Caki2 (cell line): ENCODE measurements at places on chromosomes 3 and 15. TPM values are rescaled to one million over a fixed set of nuclear protein-coding genes. Genes with fewer than 3 reads are reported as not detected.

RASL12 gene
- not detected in 2 replicates for total RNA-seq

- peak; percentile 60 for DNase-seq
These were observed 1.0 kb downstream of the P3H2 start for GRCh38 chr3:190119461-190120268.

GRCh38 chr3:23629181-23629894 is 176.4 kb upstream of the UBE2E1 start:
- peak; percentile 27 for DNase-seq

DNA sequence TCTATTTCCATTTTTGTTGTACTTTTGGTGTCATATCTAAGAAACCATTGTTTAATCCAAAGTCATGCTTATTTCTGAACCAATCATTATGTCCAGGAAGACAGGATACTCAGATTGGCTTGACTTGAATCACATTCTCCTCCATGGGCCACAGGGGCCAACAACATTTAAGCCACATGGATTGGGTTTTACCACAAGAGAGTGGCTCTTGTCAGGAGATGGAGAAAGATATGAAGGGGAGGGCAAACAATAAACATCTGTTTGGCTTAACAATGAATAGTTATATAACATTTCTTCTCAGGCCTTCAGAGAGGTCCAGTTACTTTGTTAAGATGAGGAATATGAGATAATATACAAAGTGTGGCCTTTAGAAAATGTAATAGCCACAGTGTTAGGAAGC is 44.6 kb downstream of the GXYLT2 start:
- no peak for DNase-seq

TF gene
- not detected in 2 replicates for total RNA-seq

NAA80 gene
- 8.3 and 12.7 TPM in 2 replicates for total RNA-seq

UBAP1L gene
- total RNA-seq: not detected in 2 replicates

DNA sequence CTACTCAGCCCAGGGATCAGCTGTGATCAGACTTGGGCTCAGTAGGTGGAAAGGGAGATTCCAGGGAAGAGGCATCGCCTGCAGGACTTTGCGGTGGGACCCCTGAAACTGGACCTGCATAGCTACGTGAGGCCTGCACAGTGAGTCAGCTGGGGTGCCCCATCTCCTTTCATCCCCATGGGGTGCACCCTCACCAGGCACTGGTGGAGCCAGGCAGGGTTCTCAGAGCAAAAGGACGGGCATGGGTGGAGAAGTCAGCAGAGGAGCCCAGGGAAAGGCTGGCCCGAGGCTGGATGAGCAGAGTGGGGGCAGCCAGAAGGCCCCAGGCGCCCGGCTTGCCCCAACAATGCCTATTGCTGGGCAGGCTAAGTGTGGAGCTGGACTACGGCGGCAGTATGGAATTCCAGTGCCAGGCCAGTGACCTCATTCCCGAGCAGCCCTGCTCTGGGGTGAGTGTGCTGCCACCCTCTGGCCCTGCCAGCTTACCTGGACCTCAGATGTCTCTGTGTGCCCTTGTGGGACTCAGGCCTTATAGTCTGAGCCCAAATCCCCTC is 19.7 kb downstream of the ACAA1 start:
- peak; percentile 2 for DNase-seq

- no peak for DNase-seq
These were observed 38.2 kb downstream of the SHQ1 start for GRCh38 chr3:72810063-72810462.

DNA sequence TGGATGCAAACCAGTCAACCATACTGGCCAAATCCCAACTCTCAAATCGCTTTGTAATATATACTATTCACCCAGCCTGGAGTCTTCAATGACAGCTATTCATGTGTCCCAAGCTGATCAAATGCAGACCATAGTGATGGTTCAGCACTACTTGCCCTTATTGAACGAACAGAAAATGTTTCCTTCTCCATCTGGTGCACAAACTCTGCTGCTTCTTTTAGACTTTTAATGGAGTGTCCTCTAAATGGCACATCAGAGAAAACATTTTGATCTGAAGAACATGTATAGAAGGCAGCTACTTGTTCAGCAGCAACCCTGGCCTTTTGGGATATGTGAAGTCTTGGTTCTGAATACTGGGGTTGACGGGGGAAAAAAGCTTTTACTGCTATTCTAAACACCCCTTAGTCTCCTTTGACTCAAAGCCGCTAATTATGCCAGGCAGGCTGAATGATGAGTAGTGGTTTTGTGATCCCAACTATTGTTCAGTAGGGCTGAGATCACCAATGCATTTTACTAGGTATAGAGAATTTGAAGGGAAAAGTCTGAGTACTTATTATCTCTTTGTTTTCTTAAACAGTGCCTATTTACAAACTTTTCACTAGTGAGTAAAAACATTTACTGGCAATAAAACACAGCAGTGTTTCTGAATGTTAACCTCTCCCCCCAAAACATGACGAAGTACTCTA is 781.2 kb downstream of the ROBO1 start:
- no peak for DNase-seq

SEMA3B gene
- 99.9 and 105 TPM in 2 replicates for total RNA-seq

- no peak for DNase-seq
These were observed 60.1 kb downstream of the KY start for GRCh38 chr3:134590766-134591165.

ZNF502 gene
- not detected in 2 replicates for total RNA-seq

CTXN2 gene
- not detected in 2 replicates for total RNA-seq

DNA sequence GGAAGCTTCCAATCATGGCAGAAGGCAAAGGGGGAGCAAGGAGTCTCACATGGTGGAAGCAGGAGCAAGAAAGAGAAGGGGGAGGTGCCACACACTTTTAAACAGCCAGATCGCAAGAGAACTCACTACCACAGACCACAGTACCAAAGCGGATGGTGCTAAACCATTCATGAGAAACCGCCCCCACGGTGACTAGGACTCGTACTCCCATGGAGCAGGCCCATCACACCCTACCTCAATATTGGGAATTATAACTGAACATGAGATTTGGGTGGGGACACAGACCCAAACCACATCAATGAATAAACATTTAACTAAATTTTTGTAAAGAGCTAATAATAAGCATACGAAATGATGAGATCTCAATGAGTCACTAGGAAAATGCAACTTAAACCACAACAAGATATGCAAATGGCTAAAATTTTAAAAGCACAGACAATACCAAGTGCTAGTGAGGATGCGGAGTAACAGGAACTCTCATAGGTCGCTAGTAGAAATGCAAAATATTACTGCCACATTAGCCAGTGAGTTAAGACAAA is 10.0 kb downstream of the MRPS25 start:
- DNase-seq: no peak

DNA sequence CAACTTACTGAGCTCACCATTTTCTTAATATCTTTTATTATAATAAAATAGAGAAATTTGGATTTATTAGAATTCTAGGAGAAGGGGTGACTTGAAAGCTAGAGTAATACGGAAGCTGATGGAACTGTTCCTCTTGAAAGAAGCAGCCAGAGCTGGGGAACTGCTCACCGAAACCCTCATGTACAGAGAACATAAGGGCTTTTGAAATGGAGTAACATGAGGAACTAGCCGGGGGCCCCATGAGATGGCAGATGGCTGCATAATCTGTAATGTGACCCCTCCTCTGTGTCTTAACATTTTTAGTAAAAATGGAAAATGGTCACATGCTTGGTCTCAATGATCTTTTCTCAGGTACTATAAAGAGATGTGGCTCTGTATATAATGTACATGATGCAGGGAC is 15.7 kb upstream of the DYNC1LI1 start:
- DNase-seq: no peak

PPP4R2 gene
- 22.0 and 28.4 TPM in 2 replicates for total RNA-seq

GRCh38 chr3:185956244-185956643 is 18.4 kb upstream of the TRA2B start:
- no peak for DNase-seq

- no peak for DNase-seq
These were observed 212.5 kb downstream of the FMN1 start for GRCh38 chr15:32982001-32982400.

GRCh38 chr3:63309768-63310167 is 31.7 kb downstream of the SYNPR start:
- no peak for DNase-seq

P3H2 gene
- 152 and 185 TPM in 2 replicates for total RNA-seq

SEMA4B gene
- 37.6 and 39.9 TPM in 2 replicates for total RNA-seq

DNA sequence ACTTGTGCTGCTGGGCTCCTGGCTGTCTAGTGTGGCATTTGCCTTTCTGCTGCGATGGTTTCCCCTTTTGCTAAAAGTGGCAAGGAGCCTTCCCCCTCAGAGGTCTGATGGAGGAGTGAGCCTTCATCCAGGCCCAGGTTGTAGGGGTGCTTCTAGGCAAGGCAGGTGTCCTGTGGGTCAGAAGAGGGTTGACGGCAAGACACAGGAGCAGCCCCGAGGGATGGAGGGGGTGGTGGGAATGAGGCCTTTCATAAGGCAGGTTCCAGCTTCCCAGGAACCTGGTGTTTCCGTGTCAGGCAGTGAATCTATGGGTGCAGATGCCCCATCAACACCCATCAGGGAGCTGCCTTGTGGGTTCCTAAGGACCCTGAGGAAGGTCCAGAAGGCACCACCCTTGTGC is 63.0 kb upstream of the TAMM41 start:
- DNase-seq: no peak

GASK1A gene
- 0.24 TPM in 1 of 2 replicates, not detected in the other for total RNA-seq

- DNase-seq: peak; percentile 29
These were observed 120.7 kb upstream of the LINGO1 start for GRCh38 chr15:77753281-77753873.

DNA sequence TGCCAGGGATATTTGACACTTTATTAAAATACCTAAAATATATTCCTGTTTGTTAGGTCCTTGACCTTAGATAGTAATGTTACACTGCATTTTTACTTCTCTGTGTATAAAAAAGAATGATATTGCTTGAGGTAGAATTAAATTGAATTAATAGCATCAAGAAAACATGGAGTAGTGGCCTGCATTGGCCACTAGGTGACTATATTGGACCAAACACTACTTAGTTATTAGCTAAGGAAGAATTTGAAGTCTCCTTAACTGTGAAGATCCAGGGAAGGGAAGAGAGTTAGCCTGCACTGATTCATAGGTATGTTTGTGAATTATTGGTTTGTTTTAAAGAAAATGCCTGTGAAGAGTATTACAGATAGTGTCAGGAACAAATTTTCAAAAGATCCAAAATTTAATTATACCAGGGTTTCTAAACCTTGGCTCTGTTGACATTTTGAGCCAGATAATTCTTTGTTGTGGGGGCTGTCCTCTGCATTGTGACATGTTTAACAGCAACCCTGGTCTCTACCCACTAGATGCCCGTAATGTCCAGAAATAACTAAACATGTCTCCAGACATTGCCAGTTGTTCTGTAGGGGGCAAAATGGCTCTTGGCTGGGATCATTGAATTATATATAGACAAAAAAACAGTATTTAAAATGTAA is 103.6 kb upstream of the THSD4 start:
- peak; percentile 22 for DNase-seq

CSPG5 gene
- 4.4 and 12.5 TPM in 2 replicates for total RNA-seq

DNA sequence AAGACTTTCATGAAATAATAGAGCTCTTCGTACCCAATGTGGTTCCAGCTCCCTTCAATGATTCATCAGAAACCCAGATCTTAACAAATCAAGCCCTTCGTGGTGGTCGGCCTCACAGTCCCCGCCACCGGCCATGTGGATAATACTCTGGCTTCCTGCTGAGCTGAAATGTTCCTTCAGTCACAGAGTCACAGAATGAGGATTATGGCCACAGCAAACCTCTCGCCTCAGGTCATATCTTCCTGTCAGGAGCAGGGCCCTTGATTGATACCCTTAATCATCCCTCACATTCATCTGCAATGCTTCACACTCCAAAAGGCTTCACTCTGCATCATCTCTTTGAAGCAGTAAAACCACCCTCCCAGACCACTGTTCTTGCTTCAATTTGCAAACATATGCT is 452.6 kb downstream of the OCA2 start:
- no peak for DNase-seq

GRCh38 chr3:9280451-9281219 is 31.2 kb upstream of the SRGAP3 start:
- DNase-seq: no peak

DNA sequence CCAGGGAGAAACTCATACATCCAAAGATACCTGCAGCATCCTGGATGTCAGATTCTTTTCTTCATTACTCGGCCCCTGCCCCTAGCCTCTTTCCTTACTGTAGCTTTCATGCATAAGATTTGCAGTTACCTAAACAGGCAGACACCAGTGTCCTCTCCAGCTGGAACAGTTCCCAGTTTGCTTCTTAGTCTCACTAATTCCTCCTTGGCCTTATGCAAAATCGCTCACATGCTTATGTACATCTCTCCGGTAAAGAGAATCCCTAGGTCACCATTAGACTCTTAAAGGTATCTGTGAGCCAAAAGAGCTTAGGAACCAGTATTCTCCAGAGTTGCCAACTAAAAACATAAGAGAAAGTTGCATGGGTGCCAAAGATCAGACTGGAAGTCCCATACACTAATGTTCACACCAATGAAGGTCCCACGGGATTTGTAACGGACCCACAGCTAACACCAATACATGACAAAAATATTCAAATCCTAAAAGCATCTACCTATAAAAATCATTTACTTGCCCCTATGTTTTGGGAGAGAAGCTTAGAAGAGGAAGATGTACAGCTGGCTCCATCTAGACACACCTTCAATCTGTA is 66.6 kb downstream of the CBLB start:
- no peak for DNase-seq

GRCh38 chr15:43118829-43119228 is 13.0 kb upstream of the UBR1 start:
- DNase-seq: no peak

- DNase-seq: no peak
These were observed 1.4 kb downstream of the CSK start for GRCh38 chr15:74783072-74783807.

DNA sequence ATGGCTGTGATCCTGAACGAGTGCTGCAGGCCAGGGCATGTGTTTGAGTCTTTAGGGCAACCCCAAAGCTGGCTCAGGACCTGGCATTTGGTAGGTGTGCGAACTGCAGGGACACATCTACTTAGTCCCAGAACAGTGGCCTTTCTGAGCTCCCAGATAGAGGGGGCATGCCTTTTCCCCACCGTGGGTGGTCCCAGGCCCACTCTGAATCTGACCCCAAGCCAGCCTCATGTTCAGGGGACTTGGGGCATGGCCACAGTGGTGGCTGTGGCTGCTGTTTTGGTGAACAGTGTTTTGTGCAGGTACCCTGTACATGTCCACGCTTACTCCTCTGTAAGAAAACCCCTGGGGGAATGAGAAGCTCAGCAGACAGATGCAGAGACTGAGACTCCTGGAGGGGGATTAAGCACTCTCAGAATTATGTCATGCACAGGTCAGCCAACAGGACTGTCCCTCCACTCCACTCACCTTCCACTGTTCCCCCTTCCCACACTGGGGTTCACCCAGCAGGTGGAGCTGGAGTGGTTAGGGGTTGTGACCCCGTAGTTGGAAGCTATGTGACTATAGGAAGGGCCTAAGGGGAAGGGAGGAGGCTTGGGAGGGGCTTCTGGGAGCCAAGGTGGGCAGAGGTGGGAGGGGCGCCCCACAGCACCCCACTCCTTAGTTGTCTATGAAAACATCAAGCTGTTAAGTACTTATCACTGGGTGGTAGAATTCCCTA is 16.4 kb downstream of the ESYT3 start:
- no peak for DNase-seq
